ENCODE measurements at places on chromosomes 2 and 18.

DNA sequence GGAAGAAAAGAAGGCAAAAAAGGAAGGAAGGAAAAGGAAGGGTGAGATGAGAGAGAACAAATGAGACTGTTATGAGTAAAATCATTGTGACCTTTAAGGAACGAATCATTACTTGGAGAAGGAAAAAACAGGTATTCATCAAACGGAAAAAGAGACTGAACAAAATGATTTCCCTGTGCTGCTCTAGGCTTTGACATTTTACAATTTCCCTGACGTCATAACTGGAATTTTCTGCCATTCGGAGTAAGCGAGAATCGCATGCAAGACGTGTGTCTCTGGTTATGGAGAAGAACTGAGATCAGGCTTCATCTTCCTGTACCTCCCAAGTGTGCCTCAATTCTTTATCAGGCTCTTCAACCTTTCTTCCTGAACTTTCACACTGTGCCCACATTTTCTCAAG lies 534.7 kb upstream of the KLHL29 start:
- DNase-seq: no peak
- no peak overlapping the region for H3K4me3 ChIP-seq
- H3K27me3 ChIP-seq: no peaks in the 10 kb centered on the region
- H3K36me3 ChIP-seq: no peaks in the 10 kb centered on the region
- H3K4me1 ChIP-seq: no peaks in the 10 kb centered on the region

GRCh38 chr2:242051463-242051862 lies 181.9 kb downstream of the RTP5 start:
- no peak overlapping the region for H3K4me3 ChIP-seq
- no peaks in the 10 kb centered on the region for H3K4me1 ChIP-seq
- H3K27ac ChIP-seq: no peak overlapping the region
- H3K36me3 ChIP-seq: no peaks in the 10 kb centered on the region
- DNase-seq: no peak

GRCh38 chr2:113895301-113895700 lies 5.4 kb downstream of the ACTR3 start:
- peak overlapping the region; percentile 81 for H3K27ac ChIP-seq
- peaks cover 79% of the 10 kb centered on the region for H3K4me1 ChIP-seq
- DNase-seq: no peak
- H3K27me3 ChIP-seq: no peaks in the 10 kb centered on the region
- peak overlapping the region; percentile 98 for H3K4me3 ChIP-seq

- H3K4me3 ChIP-seq: no peak overlapping the region
- no peak overlapping the region for H3K27ac ChIP-seq
- H3K4me1 ChIP-seq: no peaks in the 10 kb centered on the region
- H3K36me3 ChIP-seq: no peaks in the 10 kb centered on the region
- no peaks in the 10 kb centered on the region for H3K27me3 ChIP-seq
- DNase-seq: no peak
These were observed 87.0 kb upstream of the REV1 start for GRCh38 chr2:99576775-99577174.

- peaks cover 3% of the 10 kb centered on the region for H3K27me3 ChIP-seq
- H3K27ac ChIP-seq: no peak overlapping the region
- no peak for DNase-seq
- H3K4me1 ChIP-seq: no peaks in the 10 kb centered on the region
- no peak overlapping the region for H3K4me3 ChIP-seq
These were observed 21.2 kb upstream of the ODC1 start for GRCh38 chr2:10469301-10469700.

DNA sequence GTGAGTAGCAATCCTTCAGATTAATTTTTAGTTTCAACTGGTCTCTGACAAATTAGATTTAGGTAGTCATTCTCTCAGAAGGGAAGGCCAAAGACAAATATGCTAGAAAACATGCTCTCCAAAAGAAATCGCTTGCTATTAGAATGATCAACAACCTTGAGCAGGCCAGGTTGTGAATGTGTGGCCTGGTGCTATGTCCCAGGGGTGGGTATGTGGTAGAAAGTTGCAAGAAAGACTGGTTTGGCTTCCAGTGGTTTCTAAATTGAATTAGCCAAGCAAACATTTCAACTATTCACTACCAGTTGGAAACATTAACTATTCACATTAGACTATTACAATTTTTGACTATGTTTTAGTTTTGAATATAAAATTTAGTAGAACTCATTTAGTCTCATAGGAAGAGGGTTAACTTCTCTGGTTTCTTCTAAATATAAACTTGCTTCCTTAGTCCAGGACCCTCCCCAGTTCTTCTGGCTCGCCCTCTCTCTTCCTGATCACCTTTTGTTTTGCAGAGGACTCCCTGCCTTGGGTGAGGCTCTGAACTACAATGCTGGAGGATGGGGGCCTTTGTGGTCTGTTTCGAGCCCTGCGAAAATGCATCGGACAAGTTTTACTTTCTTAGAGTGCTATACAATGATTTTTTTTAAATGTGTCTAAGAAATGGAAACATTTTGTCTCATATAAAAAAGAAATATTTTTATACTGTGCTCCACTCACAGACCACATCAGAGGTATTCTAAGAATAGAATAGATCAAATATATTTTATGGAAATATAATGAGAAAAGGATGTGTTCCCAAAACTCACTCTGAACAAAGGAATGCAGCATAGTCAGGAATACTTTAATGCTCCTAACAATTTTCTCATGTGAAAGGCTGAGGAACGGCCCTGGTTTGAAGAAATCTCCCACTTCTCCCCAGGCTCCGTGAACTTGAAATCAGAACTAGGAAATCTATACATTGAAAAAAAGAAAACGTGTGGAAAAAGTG lies 375.0 kb upstream of the ZEB2 start:
- no peak for DNase-seq
- H3K4me1 ChIP-seq: no peaks in the 10 kb centered on the region
- no peaks in the 10 kb centered on the region for H3K36me3 ChIP-seq
- H3K4me3 ChIP-seq: no peak overlapping the region

DNA sequence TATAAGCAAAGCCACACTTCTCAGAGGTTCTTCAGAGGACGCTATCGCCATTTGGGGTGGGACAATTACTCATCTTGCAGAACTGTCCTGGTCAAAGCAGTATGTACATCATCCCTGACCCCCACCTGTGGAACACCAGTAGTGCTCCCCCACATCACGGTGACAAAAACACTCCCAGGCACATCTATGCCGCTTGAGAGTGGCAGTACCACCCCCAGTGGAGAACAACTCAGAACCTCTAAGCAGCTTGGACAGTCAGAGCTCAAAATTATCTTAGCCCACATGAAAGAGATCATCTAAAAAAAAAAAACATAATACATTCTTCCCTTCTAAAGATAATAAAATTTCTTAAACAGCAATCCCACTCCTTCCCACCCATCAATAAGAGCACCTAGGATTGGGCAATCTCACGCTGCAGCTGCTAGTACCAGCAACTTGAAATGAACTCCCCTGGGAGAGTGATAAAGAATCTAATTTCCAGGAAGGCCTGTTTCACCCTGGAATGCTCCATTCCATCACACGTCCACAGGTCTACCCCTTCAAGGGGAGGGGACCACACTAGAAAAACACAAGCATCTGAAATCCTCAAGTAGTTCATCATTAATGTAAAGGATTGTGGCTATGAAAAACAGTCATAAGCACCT lies 31.7 kb downstream of the LRP2 start:
- no peak overlapping the region for H3K27ac ChIP-seq
- no peaks in the 10 kb centered on the region for H3K4me1 ChIP-seq
- H3K4me3 ChIP-seq: no peak overlapping the region
- peaks cover 6% of the 10 kb centered on the region for H3K27me3 ChIP-seq
- no peaks in the 10 kb centered on the region for H3K36me3 ChIP-seq
